Hematopoietic multipotent progenitor cell (in vitro differentiated cells): ENCODE measurements at places on chromosomes 5 and 9.

DNA sequence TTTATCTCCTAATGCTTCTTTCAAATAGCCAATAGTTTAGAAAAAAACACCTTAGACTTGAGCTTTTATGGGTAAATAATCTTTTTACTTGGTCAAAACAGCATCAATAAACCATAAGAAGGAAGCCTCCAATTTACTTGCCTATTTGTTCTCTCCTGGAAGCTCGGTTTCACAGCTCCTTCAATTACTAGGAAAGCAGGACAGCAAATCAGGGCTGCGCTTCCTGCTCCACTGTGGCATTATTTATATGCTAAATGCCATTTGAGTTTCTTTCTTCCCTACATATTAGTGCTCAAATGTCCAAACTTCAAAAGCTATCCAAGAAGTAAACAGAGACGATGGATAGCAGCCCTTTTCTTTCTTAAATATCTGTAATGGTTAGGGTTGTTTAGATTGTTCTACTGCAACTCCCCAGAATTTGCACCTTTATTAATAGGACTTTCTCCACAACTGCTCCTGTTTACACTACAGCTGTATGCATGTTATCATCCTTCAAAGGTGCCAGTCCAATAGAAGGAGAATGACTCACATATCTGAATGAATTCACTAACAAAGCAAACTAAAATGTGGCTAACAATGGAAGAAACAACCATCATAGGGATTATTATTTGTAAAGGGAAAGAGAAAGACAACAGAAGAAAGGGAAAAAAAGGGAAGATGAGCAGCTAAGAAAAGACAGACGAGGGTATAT is 58.7 kb downstream of the MED27 start:
- no peak for DNase-seq

- no peak for DNase-seq
Observed at GRCh38 chr9:71403106-71403505, 281.7 kb upstream of the TRPM3 start.

GRCh38 chr5:32136342-32136741 is 37.8 kb downstream of the GOLPH3 start:
- no peak for DNase-seq

GRCh38 chr5:78534905-78535200 is 113.7 kb downstream of the LHFPL2 start:
- no peak for DNase-seq

DNA sequence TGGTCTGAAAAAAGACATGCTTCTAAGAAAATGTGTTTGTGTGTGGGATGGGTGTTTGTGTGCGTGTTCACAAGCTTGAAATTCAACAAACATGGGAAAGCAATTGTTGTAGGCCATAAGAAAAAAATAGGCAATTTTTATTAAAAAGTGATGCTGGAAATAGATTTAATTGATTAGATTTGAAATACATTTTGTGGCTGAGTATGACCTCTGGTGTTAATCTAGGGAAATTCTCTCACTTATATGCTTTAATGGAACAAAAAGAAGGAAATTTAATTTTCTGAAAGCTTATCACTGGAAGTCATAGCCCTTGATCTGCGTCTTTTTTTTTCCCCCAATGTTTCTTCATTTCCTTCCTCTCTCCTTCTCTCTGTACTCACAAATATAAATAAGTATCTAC is 3.5 kb upstream of the KCNN2 start:
- DNase-seq, result no peak

- no peak for DNase-seq
Observed at GRCh38 chr5:168147568-168148360, 143.7 kb upstream of the WWC1 start.
